Sigmoid colon (tissue), 7 donors: ENCODE measurements at places on chromosomes 11 and 22. TPM values are rescaled to one million over a fixed set of nuclear protein-coding genes. Genes with fewer than 3 reads are reported as not detected.

DNA sequence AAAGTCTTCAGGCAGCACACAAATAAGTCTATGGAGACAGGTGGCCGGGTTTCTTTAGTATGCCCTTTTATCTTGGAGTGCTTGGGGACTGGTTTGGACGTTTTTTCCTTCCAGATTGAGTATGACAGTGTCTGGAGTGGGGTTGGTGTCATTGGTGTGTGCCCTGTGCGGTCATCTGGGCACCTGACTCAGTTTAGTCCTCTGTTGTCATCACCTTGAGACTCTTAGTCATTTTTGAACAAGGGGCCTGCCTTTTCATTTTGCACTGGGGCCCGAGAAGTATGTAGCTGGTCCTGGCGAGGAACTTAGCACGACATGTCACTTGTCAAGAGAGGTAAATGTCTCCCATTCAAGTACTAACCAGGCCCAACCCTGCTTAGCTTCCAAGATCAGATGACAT is 27.2 kb upstream of the MYO18B start:
- no peak for DNase-seq

- DNase-seq: no peak
Observed at GRCh38 chr11:32044158-32044863, 46.6 kb upstream of the RCN1 start.

- no peak for DNase-seq
Observed at GRCh38 chr11:79208126-79208525, 232.7 kb downstream of the TENM4 start.

- no peak for DNase-seq
Observed at GRCh38 chr22:30511911-30512310, 6.4 kb upstream of the SEC14L4 start.

- DNase-seq: no peak
Observed at GRCh38 chr22:31631436-31631835, 30.6 kb downstream of the PISD start.

GRCh38 chr22:17258788-17259148 is 39.5 kb upstream of the ADA2 start:
- DNase-seq: no peak

DNA sequence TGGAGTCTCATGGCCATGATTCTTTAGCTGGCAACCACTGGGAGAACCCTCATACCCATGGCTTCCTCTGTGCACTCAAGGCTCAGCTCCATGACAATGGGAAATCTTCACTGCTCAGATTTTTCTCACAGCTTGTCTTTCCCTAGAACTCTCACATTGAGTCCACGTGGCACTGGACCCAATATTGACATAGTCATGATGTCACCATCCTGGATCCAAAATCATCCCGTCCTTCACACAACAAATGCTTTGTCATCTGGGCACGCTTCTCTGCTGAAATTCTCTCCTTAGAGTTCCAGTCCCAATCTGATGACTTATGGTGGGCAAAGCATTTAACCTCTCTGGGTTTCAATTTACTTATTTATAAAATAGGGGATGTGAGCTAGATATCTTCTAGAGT is 37.7 kb upstream of the CD44 start:
- DNase-seq: no peak

DNA sequence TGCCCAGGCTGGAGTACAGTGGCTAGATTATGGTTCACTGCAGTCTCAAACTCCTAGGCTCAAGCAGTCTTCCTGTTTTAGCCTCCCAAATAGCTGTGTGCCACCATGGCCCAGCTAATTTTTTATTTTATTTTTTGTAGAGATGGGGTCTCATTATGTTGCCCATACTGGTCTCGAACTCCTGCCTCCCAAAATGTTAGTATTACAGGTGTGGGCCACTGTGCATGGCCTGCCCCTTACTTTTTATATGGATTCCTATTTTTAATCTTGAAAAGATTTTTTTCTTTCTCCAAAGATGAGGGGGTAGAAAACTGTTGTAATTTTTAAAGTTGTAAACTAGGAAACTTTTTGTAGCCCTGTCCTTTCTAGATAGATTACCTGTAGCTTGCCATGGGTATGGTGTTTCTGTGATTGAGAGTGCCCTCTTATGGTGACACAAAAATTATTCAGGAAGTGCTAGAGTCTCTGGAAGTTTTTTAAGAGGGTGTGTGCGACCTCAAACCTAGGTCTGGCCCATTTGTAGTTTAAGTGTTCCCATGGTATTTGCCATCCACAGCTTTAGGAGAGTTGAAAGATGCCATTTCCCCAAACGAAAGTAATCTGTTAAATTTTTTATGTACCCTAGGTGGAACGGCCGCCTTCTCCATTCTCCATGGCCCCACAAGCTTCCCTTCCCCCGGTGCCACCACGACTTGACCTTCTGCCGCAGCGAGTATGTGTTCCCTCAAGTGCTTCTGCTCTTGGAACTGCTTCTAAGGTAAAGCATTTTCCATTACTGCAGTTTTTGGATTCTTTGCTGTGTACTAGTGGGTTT is 32.4 kb downstream of the MCAM start:
- DNase-seq: no peak

DNA sequence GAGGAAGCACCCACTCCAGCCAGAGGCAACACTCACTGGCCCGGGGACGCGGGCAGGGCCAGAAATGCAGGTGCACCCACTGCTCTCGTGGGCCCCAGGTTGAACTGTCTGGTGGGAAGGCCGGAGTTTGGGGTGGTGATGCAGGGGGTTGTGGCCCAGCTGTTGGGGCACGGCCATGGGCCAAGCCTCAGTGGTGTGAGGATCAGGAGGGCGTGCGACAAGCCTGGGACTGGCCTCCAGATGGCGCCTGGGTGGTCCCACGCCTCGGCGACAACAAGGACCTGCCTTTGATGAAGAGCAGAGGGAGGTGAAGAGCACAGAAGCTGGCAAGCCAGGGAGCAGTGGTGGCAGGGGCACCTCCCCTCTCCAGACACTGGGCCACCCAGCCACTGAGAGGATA is 240.8 kb downstream of the BRD1 start:
- peak; percentile 53 for DNase-seq

DNA sequence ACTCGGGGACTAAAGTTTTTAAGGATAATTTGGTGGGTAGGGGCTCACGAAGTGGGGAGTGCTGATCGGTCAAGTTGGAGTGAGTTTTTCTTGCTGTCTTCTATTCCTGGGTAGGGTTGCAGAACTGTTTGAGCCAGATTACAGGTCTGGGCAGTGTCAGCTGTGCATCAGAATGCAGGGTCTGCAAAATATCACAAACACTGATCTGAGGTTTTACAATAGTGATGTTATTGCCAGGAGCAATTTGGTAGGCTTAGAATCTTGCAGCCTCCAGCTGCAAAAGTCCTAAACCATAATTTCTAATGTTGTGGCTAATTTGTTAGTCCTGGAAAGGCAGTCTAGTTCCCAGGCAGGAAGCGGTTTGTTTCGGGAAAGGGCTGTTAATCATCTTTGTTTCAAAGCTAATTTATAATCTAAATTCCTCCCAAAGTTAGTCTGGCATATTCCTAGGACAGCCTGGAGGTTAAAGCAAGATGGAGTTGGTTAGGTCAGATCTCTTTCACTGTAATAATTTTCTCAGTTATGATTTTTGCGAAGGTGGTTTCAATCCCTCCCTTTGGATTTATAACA is 39.7 kb upstream of the CALCA start:
- no peak for DNase-seq

DNA sequence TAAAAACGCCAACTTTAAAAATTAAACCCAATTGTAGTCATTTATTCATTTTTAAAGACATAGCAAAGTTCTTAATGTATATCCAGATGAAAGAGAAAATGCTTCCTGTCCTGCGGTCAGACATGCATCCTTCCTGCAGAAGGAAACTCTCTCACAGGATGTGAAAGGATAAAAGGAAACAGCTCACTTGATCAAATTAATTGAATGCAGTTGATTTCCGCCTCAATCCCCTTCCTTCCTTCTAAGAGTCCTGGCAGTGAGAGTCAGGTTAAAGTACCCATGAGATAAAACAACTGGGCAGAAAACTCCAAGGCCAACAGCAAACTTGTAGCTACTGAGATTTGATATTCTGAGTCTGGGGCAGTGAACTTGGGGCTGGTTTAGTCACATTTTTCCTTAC is 38.5 kb downstream of the CWC15 start:
- DNase-seq: no peak

- DNase-seq: peak; percentile 79
Observed at GRCh38 chr11:65435981-65436411, 13.4 kb downstream of the NEAT1 start.

DNA sequence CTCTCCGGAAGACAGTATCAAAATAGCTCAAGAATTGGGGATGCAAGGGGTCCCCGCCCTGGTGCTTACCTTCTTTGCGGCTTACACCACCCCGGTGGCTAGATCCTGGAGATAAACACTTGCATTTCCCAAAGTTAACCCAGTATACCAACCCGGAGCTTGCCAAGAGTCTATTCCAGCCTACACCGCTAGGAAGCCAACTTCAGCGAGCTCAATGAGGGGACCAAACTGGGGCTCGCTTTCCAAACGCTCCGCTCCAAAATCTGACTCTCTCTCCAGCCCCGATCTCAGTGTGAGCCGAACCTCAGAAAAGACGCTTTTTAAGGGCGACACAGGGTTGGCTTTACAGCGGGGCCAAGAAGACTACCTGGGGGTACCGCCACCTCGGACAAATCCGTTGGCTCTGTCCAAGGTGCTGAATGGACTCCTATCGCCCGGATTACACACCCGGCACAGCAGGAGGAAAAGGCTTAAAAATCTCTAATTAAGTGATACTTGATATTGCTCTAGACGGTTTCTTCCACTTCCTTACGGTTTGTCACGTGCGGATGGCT is 20.1 kb upstream of the BDNF start:
- no peak for DNase-seq

DNA sequence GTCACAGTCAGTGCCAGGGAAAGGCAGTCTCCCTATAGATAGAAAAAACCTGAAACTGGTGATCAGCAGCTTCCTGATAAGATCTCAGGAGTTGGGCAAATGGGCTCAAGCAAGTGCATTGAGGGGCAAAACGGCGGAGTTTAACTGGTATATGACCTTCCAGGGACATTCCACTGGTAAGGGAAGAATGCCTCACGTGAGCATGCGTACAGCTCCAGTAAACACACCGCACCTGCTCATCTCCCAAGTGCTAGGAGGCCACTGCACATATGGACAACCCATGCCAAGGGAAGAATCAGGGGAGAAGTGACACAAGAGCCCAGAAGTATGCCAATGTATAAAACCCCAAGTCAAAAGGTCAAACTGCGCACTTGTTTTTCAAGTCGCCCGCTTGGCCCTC is 11.6 kb downstream of the HEPHL1 start:
- no peak for DNase-seq

DNA sequence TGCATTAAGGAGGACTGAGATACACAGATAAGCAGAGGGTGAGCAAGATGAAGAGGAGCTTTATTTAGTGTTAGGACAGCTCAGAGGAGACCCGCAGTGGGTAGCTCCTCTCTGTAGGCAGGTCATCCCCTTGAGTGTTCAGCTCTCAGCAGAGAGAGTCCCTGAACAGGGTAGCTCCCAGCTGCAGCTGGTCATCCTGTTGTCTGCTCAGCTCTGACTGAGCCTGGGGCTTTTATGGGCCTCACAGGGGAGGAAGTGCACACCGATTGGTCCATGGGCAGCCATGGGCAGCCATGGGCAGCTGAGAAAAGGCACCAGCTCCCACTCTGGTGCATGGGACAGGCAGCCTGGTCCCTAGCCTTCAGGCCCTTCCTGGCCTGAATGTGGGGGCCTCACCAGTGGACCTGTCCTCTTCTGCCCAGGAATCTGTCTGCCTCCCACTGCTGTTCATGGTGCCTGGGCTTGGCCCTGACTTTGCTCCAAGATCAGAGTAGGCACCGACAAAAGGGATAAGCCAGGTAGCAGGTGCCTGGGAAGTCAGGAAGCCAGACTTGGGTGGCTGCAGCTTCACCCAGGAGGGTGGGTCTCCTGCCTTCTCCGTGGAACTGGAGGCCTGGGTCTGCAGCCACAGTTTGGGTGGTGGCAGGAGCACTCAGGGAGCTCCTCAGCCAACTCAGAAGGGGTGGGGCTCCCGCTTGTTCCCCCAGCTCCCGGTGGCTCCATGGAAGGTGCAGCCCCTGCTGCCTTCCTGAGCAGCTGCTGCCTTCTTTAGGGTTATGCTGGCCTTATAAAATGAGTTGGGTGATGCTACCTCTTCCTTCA is 54.7 kb downstream of the MYEOV start:
- DNase-seq: no peak

- peak; percentile 63 for DNase-seq
Observed at GRCh38 chr11:124867700-124868099, 2.5 kb downstream of the ROBO3 start.

GRCh38 chr22:26168939-26169314 is 335 bp upstream of the SEZ6L start:
- DNase-seq: no peak

DNA sequence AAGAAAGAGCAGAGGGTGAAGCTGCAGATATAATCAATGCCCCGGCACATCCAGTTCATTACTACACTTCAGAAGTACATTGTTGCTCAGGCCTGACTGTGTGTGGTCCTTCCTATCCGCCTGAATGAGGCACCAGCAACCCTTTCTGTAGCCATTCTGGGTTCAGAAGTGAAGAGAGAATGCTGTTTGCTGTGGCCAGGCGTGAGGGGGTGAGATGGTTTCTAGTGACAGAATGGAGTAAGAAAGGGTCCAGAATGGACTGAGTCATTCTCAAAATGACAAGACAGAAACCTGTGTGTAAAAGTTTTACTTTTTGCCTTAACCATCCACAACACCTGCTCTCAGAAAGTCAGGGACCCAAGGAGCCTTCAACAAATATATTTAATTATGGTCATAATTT is 334.8 kb downstream of the GUCY1A2 start:
- DNase-seq: no peak

DNA sequence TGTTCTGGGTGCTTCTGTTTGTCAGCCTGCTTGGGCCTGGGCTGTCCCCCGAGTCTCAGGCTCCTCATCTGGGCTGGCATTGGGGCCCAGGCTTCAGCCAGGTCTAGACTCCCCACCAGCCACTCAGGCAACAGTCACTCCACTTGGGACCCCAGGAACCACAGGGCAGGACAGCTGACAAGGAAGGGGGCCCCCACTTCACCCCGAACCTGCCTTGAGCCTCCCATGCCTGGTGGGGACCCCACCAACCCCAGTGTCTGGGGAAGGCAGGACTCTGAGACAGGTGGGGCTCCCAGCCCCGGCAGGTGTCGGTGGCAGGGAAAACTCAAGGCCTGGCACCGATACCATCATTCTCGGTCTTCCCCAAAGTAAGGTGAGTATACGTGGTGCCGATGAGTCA is 11.7 kb upstream of the LTO1 start:
- DNase-seq: no peak

- DNase-seq: no peak
Observed at GRCh38 chr11:41486424-41486823, 27.0 kb upstream of the LRRC4C start.

GRCh38 chr11:65109231-65110198 is 2.2 kb upstream of the TM7SF2 start:
- DNase-seq: no peak

Gene PRR33
- not detected for total RNA-seq

Gene ALX4
- not detected for total RNA-seq

Gene SLC29A2
- total RNA-seq: 0.41 TPM

Gene ZNF214
- total RNA-seq: 3.1 TPM

Gene FAM83F
- 0.71 TPM for total RNA-seq

Gene PIWIL4
- 8.1 TPM for total RNA-seq

Gene TRIM49B
- total RNA-seq: not detected

Gene SHISA8
- not detected for total RNA-seq

Gene KRTAP5-10
- total RNA-seq: not detected

Gene SLC5A12
- not detected for total RNA-seq

Gene CEND1
- 2.2 TPM for total RNA-seq

Gene ISX
- total RNA-seq: not detected

Gene CHRNA10
- total RNA-seq: 0.71 TPM

Gene OR56A1
- total RNA-seq: not detected

Gene PLAAT5
- 8.4 TPM for total RNA-seq
